ENCODE measurements at places on chromosomes 7 and 10.

DNA sequence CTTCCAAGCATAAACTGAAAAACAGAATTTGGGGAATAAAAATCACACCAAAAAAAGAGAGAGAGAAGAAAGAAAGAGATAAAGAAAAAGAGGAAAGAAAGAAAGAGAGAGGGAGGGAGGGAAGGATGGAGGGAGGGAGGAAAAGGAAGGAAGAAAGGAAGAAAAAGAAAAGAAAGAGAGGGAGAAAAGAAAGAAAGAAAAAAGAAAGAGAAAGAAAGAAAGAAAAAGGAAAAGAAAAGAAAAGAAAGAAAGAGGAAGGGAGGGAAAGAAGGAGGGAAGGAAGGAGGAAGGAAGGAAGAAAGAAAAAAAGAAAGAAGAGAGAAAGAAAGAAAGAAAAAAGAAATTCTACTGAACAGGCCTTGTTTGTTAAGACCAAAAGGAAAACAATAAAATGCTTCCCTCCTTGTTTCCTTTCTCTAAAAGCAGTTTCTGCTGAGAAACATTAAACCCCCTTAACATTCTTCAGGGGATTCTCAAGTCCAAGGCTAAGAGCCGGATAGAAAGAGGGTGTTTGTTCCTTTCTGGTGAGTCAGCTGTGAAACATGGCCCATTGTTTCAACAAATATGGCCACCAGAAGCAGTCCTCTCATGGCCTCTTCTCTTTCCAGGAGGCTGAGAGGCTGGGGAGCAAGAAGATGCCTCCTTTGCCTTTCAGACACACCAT, 46.9 kb upstream of the GPAM start:
- DNase-seq: no peak

DNA sequence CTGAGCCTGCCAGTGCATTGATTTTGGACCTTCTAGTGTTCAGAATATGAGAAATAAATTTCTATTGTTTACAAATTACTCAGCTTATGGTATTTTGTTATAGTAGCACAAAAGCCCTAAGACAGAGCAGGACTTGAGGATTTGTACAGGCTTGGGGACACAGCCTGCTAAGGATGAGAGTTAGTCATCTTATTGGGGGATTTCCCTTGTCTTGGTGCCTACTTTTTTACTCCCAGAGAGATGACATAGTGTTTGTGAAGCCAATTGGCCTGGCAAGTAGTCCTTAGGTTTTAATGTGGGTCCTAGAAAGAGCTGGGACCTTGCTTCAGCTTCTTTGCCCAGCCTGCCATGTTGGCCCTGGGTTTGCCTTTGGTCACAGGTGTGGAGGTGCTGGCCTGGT, 364.0 kb downstream of the REEP3 start:
- no peak for DNase-seq

- DNase-seq: no peak
Measured at GRCh38 chr7:76332078-76332477, 26.7 kb downstream of the YWHAG start.

DNA sequence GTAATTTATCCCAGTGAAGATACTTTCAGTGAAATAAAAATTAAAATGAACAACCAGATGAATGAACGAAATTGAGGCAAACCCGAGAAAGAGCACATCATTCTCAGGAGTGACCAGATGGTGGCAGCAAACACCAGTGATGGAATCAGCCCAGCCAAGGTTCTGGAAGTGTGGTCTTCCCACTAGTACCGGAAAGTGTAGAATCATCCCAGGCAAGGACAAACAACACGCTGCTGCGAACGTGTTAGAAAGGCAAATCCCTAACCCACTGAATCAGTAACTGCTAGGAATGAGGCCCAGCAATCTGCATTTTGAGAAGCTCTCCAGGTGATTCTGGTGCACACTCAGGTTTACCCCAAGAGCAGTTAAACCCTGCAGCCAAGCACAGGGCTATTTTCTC, 15.5 kb upstream of the SLC18A3 start:
- DNase-seq: no peak

DNA sequence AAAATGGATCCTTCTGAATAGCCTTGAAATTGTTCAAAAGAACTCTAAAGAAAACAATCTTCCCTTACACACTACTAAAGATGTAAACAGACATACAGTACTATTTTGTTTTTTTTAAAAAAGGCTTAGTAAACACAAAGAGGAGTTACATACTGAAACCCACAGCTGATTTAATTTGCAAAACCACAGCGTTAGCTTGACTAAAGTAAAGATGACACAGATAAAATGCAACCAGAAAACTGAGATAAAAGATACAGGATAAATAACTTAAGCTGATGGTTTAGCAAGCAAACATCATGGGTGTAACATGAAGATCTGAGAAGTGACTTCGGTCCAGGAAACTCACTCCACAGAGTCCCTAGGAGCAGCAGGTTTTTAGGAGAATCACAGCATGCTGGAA, 21.8 kb downstream of the PRKCQ start:
- DNase-seq: no peak

DNA sequence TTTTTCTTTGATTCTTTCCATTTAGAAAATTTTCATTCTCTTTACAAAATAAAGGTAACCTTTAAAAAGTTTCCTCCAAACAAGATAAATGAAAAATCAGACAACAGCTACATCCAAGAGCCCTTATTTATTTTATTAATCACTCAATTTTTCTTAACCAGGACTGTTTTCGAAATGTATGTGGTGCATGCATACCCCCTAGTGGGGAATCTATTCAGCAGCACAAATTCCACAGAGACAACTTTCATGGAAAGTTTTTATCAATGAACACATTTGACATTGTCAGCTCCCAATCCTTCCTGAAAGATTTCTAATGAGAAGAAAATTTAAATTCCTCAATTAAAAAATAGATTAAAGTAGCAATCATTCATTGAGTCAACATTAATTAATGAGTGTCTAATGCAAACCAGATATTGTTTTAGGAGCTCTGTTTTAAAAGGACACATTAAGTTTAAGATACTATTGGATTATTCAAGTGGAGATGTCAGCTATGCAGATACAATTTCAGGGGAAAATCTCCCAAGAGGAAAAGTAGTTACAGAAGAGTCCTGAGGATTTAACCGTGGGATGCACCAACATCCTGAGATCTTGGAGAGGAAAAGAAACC, 5.2 kb upstream of the HTR7 start:
- DNase-seq: no peak

DNA sequence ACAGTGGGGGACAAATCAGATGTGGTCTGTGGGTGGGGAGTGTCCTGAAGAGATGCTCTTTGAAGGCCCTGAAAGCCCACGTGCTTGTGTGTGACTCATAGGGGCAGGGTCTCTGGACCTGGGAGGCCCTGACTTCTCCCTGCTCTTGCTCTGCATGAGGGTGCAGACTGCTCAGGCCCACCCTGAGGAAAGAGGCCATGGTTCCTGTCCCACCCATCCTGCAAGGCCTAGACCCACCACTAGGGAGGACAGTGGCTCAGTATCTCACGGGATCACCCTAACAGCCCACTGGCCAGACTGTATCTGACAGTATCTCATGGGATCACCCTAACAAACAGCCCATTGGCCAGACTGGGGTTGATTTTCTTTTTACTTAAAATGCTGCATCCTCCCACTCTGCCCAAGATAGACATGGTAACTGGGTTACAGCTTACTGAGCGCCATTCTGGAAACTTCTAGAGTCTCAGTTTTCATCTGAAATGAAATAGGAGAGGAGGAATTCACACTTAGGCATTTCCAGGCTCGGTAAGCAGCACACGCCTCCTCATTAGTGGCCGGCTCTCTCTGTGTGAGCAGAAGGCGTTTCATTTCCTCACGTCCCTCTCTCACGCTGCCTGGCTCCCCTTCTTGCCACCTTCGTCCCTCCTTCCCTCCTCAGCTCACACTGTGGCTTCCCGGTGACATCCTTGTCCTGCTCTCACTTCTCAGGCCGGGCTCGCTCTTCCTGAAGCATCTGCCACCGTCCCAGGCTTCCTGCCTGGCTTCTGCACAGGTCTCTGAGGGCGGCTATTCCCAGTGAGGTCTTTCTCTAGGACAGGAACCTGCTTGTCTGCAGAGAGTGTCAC, 242.6 kb downstream of the GLRX3 start:
- no peak for DNase-seq

Measured in activated CD8-positive, alpha-beta memory T cell treated with anti-CD3 and anti-CD28 coated beads for 48 hours (primary cell).